NCI-H1105 (cell line): ENCODE measurements at places on chromosomes 6 and 20.

DNA sequence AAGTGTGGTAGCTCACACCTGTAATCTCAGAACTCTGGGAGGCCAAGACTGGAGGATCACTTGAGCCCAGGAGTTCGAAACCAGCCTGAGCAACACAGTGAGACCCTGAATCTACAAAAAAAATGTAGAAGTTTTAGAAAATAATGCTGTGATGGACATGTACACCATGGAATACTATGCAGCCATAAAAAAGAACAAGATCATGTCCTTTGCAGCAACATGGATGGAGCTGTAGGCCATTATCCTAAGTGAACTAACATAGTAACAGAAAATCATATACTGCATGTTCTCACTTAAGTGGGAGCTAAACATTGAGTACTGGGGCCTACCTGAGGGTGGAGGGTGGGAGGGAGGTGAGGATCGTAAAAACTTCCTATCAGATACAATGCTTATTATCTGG lies 110.8 kb downstream of the PRND start:
- no peak for DNase-seq

- DNase-seq, result no peak
These were observed 1.7 kb upstream of the DSTN start for GRCh38 chr20:17568045-17568788.

DNA sequence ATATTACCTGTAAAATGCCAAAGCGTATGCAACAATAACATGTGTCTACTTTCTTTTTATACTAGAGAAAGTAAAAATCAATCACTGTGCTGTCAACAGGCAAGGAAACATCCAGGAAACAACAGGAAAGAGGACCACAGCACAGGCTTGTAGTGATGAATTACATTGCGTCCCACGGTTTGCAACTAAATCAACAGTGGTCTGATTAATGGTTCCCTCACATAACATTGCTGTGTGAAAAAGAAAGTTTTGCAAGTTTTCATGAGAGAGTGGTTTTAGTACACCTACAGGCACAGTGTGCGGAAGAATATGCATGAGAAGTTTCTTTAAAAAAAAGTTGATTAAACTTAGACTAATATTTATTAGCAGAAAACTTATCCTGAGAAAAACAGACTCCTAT lies 329.5 kb upstream of the HSF2 start:
- no peak for DNase-seq

GRCh38 chr20:43529051-43529450 lies 21.6 kb downstream of the L3MBTL1 start:
- no peak for DNase-seq

GRCh38 chr20:1478566-1478965 lies 11.9 kb upstream of the NSFL1C start:
- no peak for DNase-seq

- DNase-seq, result no peak
These were observed 1.8 kb downstream of the FASTKD5 start for GRCh38 chr20:3157817-3158216.

GRCh38 chr20:59571551-59572314 lies 32.6 kb upstream of the PHACTR3 start:
- DNase-seq, result peak; percentile 52

DNA sequence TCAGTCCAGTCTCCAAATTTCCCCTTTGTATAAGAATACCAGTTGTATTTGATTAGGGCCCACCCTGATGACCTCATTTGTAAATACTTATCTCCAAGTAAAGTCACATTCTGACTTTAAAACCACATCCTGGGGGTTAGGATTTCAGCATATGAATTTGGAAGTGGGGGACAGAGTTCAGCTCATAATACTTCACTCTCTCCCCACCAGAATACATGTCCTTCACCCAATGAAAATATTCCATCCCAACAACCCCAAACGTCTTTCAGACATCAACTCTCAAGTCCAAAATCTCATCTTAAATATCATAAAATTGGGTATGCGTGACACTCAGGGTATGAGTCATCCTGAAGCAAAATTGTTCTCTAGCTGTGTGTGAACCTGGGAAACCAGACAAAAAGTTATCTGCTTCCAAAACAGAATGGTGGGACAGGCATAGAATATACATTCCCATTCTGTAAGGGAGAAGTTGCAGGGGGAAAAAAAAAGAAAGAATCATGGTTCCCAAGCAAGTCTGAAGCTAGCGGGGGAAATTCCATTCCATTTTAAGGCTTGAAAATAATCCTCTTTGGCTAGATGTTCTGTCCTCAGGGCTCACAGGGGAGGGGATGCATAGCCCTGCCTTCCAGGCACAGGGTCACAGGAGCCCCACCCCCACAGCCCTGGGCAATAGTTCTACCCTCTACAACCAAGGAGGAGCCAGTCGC lies 113.9 kb downstream of the ADAT2 start:
- DNase-seq, result no peak

- DNase-seq, result no peak
These were observed 86.2 kb upstream of the PTPRK start for GRCh38 chr6:128606611-128607010.
